Liver (tissue), 10 donors: ENCODE measurements at places on chromosomes 2 and 18. TPM values are rescaled to one million over a fixed set of nuclear protein-coding genes. Genes with fewer than 3 reads are reported as not detected.

- no peak for DNase-seq
These were observed 25.5 kb downstream of the PIAS2 start for GRCh38 chr18:46891742-46892214.

- DNase-seq: no peak
These were observed 258.3 kb downstream of the SETBP1 start for GRCh38 chr18:44938720-44939665.

GRCh38 chr18:7890075-7890474 is 323.0 kb downstream of the PTPRM start:
- no peak for DNase-seq

DNA sequence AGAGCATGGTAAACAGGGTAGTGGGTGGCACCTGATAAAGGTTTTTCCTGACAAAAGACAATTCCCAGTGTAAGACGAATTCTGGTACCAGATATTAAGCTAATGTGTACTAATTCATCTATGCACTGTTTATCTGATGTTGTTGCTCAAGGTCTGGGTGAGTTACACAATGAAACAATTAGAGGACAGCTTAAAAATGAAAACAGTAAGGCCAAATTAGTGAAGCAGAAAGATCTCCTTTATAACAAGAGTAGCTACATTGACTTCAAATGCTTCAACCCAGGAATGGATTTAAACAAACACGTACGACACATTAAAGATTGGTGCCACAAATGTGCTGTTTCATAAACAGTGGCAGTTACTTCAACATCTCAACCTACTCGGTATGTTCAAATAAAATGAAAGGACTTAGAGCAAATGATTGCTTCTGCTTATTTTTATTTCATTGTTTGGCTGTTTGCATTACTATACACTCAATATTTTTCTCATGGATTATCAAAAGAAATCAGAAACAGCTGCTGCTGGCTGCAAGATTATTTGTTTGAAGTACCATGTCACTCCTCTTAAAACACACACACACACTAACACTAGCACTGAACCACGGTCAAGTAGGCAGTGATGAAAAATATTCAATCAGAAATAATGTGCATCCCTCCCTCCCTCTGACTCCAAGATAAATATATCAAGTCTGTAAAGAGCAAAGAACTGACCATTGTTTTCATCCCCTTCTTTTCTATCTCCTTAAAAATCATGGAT is 94.4 kb upstream of the RND3 start:
- DNase-seq: no peak

GRCh38 chr2:131567891-131568290 is 40.2 kb downstream of the CCDC74A start:
- no peak for DNase-seq

DNA sequence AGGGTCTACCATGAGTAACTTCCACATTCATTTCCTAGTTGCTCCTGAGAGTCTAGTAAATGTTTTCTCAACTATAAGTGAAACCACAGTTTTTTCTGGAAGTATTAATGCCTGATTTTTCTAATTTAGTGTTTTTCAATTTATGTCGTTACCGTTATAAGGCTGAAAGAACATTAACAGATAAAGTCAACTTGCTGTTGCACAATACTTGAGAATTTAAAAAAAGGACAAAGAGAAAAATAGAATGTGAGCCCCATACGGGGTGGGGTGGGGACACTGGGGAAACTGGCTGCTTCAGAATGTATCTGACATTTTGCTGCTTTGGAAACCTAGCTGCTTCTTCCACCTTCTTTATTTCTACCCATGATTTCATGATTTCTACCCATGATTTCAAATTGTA is 26.2 kb downstream of the CNOT11 start:
- DNase-seq: no peak

DNA sequence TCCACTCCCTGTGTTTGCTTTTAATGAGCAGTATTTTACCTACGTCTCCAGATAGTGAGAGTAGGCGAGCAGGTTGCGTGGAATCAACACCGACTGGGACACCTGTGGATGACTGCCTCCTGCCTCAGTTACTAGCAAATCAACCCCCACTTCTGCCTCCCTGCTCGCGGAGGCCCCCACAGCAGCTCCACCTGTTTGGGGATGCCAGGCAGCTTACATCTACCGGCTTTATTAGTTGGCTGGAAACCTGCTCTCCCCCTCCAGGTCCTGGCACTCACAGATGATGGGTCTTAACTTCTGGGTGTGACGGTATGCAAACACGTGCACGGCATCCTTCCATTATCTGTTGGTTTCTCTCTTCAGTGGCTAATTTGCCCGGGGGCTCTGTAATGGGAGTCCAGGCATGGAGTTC is 164.4 kb upstream of the SESTD1 start:
- DNase-seq: no peak

GRCh38 chr18:3603421-3604234 is 153.7 kb downstream of the TGIF1 start:
- DNase-seq: no peak

DNA sequence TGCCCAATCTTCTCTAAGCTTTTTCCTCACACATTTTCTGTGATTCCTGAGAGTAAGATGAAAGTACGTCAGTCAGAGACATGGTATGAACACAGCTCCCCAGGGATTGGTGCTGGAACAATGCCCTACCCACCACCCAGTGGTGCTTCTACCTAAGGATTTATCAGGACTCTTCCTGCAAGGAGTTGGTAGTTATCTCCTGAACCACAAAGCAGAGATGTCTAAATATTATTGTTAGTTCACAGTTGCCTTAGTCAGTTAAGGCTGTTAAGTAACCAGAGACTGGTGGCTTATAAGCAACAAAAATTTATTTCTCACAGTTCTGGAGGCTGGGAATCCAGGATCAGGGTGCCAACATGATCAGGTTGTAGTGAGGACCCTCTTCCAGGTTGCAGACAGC is 60.3 kb upstream of the CCDC85A start:
- no peak for DNase-seq

DNA sequence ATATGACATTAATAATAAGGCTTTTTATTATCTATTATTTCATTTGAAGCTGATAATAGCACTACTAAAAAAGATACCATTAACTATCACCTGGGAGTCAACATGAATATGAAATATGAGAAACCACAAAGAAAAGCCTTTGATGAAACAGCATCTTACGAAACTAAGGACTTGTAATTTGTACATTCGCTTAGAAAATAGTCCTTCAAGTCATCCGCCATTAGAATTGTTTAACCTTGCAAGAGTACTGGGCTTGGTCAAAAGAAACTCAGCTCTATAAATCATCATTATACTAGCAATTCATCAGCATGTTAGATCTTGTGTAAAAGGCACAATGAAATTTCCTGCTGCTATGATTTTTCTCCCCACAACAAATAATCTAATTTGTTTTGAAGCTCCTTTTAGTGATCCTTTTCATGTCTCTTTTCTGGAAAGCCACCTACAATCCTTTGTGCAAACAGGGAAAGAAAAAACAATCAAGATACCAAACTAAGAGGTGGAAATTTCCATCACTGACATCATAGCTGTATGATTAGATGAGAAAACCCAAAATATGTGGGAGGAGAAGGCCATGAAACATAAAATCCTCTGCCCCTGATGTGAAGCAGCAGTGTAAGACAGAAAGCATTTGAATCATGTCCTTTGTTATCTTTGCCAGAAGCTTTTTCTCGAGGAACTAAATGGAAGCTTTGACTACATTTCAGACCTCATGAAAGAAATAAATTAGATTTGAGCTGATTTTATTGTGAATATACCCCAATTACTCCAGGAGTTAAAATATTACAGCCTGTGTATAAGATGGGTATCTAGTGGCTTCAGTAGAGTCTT is 31.2 kb downstream of the SCN9A start:
- no peak for DNase-seq

SMAD4 gene
- total RNA-seq: 65.3 TPM

CD8B2 gene
- 0.05 TPM for total RNA-seq

SDC1 gene
- 269 TPM for total RNA-seq

CARF gene
- total RNA-seq: 3.6 TPM

GRP gene
- total RNA-seq: not detected

INSIG2 gene
- 16.6 TPM for total RNA-seq

ATP6V1C2 gene
- total RNA-seq: 0.08 TPM

POTEC gene
- total RNA-seq: not detected

FLACC1 gene
- total RNA-seq: 1.2 TPM
